ENCODE measurements at places on chromosomes 7 and 10.

- DNase-seq, result no peak
These were observed 124.3 kb downstream of the THSD7A start for GRCh38 chr7:11707606-11708193.

DNA sequence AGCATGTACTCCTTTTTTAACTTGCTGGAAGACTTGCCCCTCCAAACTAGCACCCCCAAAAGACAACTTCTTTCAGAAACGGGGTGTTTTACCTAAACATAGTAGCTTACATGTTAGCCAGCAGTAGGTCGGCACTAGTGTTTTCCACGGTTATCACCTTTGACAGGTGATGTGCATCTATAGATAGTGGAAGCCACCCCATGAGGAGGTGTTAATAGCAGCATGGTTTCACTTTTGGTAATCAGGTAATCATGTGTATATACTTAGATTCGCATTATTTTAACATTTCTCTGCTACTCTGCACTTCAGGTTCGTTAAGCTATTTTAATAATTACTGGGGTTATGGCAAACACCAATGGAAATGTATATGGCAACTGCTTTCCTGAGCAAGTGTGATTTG is 17.6 kb downstream of the SRI start:
- DNase-seq, result no peak

- DNase-seq, result no peak
These were observed 28.2 kb downstream of the COL26A1 start for GRCh38 chr7:101390901-101391301.

DNA sequence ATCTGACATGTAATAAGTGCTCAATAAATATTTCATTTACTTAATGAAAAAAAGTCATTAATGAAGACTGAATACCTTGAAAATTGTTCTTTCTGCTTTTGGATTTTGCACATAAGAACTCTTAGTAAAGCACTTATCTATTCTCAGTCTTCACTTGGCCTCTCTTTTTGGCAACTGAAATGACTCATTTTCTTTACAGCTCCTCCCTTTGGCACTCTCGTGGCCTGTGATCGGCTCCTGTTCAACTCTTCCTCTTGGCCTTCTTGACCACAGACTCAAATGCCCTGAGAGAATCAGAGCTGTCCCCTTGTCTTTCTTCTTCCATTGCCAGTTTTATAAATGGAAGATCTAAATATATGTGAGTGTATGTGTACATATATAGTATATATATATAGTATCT is 54.2 kb downstream of the FOXP2 start:
- DNase-seq, result no peak

GRCh38 chr10:10796774-10797415 is 220.8 kb upstream of the CELF2 start:
- DNase-seq, result no peak

- no peak for DNase-seq
These were observed 12.6 kb downstream of the TRIM8 start for GRCh38 chr10:102656791-102657371.

- DNase-seq, result no peak
These were observed 30.0 kb upstream of the CDH23 start for GRCh38 chr10:71366690-71367089.

DNA sequence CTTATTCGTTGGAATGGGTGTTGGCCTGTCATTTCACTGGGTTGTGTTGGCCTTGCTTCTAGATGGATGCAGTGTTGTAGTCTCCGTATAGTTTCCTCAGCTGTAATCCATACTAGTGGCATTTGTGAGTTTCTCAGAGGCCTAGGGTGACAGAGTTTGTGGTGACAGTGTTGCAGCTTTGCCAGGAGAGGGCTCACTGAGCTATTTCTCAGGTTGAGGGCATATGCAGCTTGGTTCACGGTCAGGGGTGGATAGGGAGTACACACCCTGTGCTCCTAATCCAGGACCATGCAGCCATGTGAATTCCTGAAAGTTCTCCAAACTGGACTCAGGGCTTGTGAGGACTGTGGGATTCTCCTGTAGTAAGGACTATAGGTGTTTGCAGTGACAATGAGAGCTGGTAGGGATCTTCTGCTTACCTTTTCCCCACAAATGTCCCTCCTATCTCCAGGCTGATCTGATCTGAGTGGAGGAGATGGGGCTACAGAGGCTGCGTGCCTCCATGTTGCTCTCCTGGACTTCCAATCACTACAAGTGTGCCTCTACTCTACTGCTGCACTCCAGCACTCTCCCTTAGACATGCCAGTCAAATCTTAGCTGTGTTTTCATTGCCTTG is 229.0 kb downstream of the STK31 start:
- DNase-seq, result no peak

GRCh38 chr7:67890316-67890715 is 893.7 kb downstream of the TYW1 start:
- DNase-seq, result no peak

DNA sequence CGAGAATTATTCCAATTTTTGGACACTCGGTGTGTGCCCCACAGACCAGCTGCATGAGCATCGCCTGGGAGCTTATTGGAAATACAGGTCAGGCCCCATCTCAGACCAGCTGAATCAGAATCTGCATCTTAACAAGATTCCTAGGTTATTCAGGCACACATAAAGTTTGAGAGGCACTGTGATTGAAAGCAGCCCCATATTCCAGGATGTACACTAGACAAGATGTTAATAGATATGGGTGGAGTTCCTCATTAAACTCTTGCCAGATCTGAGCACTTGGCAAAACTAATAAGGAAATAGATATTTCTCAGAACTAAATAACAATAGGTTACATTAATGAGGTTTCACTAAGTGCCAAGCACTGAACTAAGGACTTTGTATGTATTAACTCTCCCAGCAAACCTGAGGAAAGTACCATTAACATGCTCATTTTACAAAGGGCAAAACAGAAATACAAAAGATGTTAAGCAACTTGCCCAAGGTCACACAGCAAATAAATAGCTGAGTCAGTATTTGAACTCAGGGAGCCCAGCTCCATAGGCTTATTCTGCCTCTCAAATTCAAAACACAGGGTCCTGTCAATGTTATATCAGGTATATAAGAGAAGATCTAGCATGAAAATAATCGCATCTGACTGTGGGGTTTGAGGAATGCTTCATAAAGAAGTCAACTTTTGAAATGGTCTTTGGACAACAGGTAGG is 29.9 kb downstream of the PPP1R3C start:
- no peak for DNase-seq

- DNase-seq, result no peak
These were observed 69.8 kb downstream of the GLI3 start for GRCh38 chr7:42167206-42167605.

DNA sequence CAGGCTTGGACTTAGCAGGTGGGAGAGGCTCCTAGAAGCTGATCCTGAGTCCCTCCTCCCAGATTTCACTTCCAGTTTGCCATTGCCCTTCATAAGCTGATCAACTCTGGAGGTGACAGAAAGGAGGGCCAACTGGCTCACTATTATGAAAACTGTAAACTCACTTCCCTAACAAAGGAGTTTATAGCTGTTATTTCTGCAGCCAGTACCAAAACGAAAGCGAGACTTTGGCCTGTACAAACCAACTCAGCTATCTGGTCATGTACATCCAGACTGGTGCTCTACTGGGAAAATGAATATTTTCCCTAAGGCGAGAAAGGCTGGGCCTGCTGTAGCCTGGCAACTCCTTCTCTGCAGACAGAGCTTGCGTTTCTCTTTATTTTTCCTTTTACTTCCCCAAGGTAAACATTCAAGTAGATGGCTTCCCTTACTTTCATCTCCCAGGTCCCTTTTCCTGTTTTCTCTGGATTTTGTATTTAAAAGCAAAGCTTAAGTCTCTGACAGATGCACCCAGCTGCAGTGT is 54.7 kb downstream of the GALNT17 start:
- DNase-seq, result no peak

DNA sequence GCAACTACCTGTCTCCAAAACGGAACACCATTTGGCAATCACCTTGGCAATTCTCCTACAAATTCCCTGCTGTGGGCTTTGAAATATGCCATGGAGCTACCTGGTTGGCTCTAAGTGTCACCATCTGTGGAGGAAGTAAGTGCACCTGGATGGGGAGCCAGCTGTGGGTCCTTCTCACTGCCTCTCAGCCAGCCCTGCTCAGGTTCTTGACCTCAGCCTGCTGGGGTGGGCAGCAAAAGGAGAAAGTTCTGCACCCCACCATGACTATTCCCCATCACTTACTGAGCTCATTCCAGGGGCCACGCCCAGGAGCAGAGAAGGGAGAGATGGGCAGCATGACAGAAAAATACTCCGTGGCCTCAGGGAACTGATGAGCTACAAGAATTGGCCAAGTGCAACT is 158.7 kb downstream of the TNS3 start:
- DNase-seq, result no peak

- no peak for DNase-seq
These were observed at the start of gene VSIR for GRCh38 chr10:71773221-71773971. Gene VSIR (minus strand): TSS chr10:71773520. CDS start chr10:71773439, 81 bp downstream.

- DNase-seq, result no peak
These were observed 119.9 kb downstream of the CCNY start for GRCh38 chr10:35456153-35456720.

GRCh38 chr7:137873524-137873923 is 26.8 kb upstream of the DGKI start:
- no peak for DNase-seq

DNA sequence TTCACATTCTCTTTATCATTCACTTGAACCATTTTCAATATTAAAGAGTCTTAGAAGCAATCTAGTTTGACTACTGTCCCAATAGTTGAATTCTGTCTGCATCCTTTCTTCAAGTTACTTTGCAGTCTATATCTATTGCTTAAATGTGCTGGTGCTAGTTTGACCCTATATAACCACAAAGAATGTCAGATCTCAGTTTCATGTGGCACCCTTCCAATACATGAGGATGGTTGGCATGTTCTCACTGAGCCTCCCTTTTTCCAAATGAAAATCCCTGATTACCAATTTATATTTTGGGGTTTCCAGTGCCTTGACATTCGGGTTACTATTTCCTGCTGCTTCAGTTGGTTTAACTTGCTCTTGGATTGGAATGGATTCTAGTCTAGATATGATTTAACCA is 292.7 kb downstream of the EXOC4 start:
- no peak for DNase-seq

- DNase-seq, result no peak
These were observed 63.7 kb downstream of the PRSS58 start for GRCh38 chr7:142194201-142194600.

GRCh38 chr7:104650991-104651640 is 322.7 kb downstream of the LHFPL3 start:
- no peak for DNase-seq

DNA sequence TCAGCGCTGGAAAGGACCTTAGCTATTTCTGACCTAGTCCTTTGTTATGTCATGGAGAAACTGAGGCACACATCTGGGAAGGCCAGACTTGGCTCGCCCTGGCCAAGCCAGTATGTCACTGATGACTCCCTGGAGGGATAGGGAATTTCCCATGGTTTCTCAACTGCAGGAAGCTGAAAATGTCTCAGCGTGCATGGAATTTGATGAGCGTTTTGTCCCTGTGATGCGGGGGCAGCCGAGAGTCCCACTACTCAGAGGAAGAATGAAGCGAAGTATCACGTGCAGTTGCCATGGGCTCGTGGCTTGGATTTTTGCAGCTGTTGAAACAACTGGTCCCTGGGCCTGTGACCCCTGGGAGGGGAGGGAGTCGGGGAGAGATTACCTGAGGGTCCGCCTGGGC is 44.8 kb downstream of the CLIP2 start:
- DNase-seq, result no peak

- DNase-seq, result no peak
These were observed 332.1 kb upstream of the CELF2 start for GRCh38 chr10:10685566-10685965.

DNA sequence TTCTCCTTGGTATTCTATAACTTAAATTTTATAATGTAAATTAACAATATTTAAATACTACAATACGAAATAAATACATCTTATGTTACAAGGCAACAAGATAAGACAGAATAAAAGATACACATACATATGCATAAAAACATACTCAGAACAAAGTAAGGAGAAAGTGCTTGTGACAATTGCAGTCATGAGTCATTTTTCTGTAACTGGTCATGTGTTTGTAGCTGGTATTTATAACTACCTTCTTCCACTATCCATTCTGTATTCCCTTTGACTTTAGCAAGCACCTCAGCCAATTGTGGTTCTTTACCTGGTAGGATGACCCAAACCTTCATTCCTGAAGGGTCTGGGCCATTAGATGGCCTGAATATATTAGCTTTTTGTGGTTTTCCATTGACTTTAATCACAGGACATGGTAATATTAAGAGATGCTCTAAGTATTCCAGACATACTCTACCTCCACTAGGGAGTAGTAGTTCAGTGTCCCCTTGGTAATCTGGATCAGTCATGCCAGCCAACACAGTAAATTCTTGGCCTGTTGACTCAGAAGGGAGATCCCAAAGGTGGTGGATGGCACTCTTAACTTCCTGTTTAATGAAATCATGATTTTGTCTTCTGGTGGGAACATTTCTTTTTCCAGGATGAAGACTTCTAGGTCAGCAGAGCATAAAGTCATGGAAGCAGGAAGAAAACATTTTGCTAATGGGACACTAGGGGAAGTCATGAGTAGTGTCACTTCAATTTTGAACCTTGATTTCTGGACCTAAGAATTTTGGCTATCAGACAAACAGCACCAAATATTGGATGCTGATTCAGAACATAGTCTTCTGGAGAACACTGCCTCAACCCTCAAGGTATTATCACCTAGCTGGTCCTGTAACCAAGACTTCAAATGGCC is 733.7 kb upstream of the IGFBP3 start:
- no peak for DNase-seq

- no peak for DNase-seq
These were observed 90.4 kb downstream of the OSBPL3 start for GRCh38 chr7:24889611-24890010.

- DNase-seq, result no peak
These were observed 35.0 kb upstream of the CTTNBP2 start for GRCh38 chr7:117908031-117908795.

DNA sequence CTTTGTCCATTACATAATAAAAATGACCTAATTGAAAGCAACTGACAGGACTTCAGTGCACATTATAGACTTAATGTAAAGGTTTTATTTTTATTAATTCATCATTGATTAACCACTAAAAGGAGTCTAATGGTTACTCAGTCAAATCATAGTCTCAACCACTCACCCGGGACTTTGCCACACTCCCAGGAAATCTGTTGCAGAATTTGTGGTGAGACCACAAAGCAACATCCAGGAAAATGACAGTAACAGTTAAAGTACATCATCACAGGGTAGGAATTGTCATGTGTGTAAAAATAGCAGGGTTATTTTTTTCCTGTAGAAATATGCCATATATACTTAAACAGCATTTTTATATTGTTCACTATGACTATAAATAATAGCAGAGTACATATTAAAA is 6.3 kb upstream of the HGF start:
- no peak for DNase-seq

DNA sequence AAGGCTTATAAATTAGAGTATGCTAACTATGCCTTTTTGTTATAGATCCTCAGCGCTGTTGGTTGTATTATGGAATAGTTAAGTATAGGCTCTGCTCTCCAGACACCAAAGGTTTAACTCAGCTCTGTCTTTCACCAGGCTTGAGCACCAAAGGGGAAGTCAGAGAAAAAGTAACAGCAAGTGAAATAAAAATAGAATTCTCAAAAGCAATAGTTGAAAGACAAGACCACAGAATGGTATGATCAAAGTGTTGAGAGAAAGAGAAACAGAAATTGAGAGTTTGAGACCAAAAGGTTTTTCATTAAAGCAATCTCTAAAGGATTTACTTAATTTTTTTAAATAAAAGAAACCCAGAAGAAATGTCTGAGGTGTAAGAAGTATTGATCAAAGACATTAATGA is 529.8 kb upstream of the C7orf33 start:
- DNase-seq, result no peak

- DNase-seq, result no peak
These were observed 165.8 kb downstream of the LRRC4 start for GRCh38 chr7:127865466-127865865.

GRCh38 chr7:135978624-135979023 is 1.5 kb upstream of the MTPN start:
- DNase-seq, result no peak

- no peak for DNase-seq
These were observed 517.3 kb downstream of the GRID1 start for GRCh38 chr10:85849315-85849714.

Measured in NCI-H187 treated with DMSO at 0.1 percent for 48 hours (cell line).